ENCODE measurements at places on chromosomes 3 and 15.

GRCh38 chr3:126155280-126155640, 25.1 kb downstream of the ALDH1L1 start:
- no peak for DNase-seq

GRCh38 chr3:12467746-12468145, 16.5 kb upstream of the TSEN2 start:
- DNase-seq, result no peak

- no peak for DNase-seq
Measured at GRCh38 chr3:33437556-33438283, 2.5 kb downstream of the UBP1 start.

DNA sequence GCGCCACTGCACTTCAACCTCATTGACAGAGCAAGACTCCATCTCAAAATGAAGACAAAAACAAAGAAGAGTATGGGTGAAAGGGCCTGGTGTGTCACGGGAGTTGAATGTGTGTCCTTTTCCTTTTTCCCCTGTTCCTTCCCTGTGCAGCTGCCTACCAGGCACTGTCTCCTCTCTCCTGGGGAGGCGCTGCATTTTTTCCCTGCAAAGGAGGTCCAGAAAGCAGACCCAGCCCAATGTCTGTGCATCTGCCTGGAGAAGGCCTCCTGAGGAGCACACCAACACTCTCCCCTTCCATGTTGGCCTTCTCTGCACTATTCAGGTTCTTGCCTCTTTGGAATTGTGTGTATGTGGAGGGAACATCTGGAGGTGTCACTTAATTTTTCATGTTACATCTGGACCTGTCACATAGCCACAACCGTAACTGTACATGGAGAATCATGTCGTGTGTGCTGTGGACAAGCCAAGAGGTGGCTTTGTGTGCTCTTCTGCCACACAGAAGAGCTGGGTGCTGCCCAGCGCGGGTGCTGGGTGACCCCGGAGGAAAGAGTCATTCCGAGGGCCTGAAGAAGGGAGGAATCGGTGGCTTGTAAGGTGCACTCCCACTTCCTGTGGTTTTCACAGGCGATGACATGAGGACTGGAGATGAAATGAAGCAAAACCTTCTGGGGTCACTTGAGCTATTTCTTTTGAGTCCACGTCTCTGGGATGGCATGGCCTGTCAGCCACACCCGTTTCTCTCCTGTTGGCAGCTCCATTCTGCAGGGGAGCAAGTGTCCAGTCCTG, 46.5 kb upstream of the CGNL1 start:
- DNase-seq, result no peak

GRCh38 chr3:197997936-197998335, 37.9 kb downstream of the LMLN start:
- DNase-seq, result no peak

GRCh38 chr3:119187266-119187665, 13.9 kb downstream of the UPK1B start:
- DNase-seq, result no peak

GRCh38 chr3:36269274-36269673, 111.0 kb upstream of the STAC start:
- no peak for DNase-seq

DNA sequence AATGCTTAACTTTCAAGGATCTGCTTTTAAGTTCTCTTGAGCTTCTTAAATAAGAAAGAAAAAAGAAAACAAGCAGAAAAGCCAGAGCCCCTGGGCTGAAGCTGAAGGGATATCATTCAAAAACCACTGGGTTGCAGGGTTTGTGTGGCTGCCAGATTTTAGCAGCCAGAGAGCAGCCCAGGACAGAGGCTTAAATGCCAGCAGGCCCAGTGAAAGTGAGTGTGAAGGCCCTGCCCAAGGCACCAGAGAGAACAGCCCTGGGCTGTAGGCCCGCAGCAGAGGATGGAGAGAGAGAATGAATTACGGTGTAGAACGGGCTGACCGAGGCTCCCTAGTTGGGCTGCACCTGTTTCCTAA, 106.3 kb upstream of the BOC start:
- no peak for DNase-seq
